ENCODE measurements at places on chromosomes 7 and 10. TPM values are rescaled to one million over a fixed set of nuclear protein-coding genes. Genes with fewer than 3 reads are reported as not detected.

DNA sequence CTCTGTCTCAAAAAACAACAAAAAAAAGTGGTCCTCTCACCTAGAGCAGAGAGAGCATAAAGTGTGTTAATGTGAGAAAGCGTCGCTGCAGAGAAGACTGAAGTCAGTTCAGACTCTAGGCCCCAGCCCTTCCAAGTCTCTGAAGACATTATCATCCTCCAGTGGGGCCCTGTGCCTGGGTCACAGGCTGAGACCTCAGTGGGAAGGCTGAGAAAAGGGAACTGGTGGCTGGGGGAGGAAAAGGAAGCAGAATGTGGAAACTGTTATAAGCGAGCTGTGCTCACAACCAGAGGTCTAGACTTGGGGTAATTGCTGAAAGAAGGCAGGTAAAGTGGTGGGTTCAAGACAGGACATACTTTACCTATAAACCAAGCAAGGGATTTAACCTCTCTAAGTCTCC lies 4.9 kb upstream of the RRP12 start:
- H3K27ac ChIP-seq = no peak overlapping the region
- no peak overlapping the region for H3K4me3 ChIP-seq
- H3K27me3 ChIP-seq = no peaks in the 10 kb centered on the region
- no peaks in the 10 kb centered on the region for H3K36me3 ChIP-seq
- peaks cover 21% of the 10 kb centered on the region for H3K4me1 ChIP-seq

DNA sequence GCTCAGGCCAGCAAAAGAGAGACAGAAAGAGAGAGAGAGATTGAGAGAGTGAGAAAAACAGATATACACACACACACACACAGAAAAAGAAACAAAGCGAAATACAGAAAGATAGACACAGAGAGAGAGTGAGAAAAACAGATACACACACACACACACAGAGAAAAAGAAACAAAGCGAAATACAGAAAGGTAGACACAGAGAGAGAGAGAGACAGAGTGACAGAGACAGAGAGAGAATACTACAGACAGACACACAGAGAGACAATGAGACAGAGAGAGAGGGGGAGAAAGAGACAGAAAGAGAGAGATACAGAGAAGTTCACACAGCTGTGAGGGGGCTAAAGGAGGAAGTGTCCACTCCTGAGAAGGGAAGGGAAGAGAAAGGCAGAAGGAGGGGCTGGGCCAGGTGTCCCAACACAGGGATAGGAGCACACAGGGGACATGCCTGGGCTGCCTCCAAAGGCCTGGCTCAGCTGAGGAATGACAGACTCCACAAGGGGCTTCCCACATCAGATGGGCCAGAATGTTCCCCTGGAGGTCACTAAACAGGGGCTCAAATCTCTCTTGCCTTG lies 4.3 kb downstream of the GCK start:
- no peaks in the 10 kb centered on the region for H3K36me3 ChIP-seq
- 0 out of 2 replicates have a peak overlapping the region, but pooled peaks have one; percentile 1 for H3K4me3 ChIP-seq
- DNase-seq = no peak
- peaks cover 17% of the 10 kb centered on the region for H3K4me1 ChIP-seq

DNA sequence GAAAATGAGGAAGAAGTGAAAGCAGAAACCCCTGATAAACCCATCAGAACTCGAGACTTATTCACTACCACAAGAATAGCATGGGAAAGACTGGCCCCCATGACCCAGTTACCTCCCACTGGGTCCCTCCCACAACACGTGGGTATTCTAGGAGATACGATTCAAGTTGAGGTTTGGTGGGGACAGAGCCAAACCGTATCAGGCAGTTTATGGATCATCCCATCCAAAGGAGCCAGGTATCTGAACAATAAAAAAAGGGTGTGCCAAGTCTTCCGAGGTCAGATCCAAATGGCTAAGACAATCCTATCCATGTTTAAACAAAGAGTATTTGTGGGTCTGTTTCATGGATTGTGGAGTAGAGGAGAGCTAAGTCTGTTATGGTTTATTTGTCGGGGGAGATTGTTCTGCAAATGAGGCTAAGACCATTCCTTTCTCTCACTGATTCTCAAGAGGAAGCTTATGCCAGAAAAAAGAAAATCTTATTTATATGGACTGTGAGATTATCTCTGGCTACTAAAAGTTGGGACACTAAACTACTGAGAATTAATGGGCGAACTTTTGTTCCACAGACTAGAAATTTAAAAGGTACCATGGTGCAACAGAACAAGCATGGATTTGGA lies 203.7 kb downstream of the IPMK start:
- no peak overlapping the region for H3K4me3 ChIP-seq
- H3K27ac ChIP-seq = no peak overlapping the region
- H3K27me3 ChIP-seq = no peaks in the 10 kb centered on the region
- H3K36me3 ChIP-seq = no peaks in the 10 kb centered on the region

DNA sequence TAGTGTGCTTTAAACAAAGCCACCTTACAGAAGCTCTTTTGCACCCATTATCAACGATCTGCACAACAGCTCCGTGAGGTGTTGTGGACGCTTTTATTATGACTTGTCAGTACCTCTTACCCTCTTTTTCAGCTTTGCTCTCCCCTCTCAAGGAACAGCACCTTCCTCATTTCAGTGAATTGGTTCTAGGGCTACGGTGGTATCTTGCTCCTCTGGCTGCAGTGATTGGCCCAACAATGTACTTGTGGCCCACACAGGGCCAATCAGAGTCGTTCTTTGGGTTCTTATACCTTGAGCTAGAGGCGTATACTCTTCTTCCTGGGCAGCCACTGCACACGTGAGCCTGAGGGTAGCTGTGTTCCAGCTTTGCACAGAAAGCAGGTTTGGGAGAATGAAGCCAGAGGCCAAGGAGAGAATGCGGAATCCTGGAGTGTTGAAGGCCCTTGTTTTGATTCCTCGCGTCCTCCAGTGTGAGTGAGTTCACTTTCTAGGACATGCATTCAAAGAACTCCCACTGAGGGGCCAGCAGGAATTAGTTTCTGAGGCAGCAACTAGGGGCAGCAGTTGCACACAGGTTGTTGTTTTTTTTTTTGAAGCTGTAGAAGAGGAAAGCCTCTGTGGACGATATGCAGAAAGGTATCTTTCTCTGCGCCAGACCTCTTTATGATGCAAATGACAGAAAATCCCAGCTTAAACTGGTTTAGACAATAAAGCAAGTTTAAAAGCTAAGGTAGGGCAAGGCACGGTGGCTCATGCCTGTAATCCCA lies 49.8 kb upstream of the PDZD8 start:
- H3K27me3 ChIP-seq = no peaks in the 10 kb centered on the region
- H3K27ac ChIP-seq = no peak overlapping the region
- no peak for DNase-seq

Gene NCF1
- total RNA-seq = not detected

Gene PPP1R9A
- 9.5 TPM for total RNA-seq

Gene CDH23
- not detected for total RNA-seq

Gene NUDT13
- 1.1 TPM for total RNA-seq

Gene GSAP
- total RNA-seq = 2.5 TPM

All from PC-3 (cell line).